ENCODE measurements at places on chromosomes 7 and 10. TPM values are rescaled to one million over a fixed set of nuclear protein-coding genes. Genes with fewer than 3 reads are reported as not detected.
A peak's percentile ranks its signal among the peaks of the same experiment; 100 is the strongest.

- H3K4me3 ChIP-seq, result no peak overlapping the region
- no peak for DNase-seq
- no peaks in the 10 kb centered on the region for H3K36me3 ChIP-seq
- H3K27ac ChIP-seq, result no peak overlapping the region
- H3K4me1 ChIP-seq, result no peaks in the 10 kb centered on the region
Observed at GRCh38 chr10:132460691-132461090, 63.7 kb downstream of the PWWP2B start.

DNA sequence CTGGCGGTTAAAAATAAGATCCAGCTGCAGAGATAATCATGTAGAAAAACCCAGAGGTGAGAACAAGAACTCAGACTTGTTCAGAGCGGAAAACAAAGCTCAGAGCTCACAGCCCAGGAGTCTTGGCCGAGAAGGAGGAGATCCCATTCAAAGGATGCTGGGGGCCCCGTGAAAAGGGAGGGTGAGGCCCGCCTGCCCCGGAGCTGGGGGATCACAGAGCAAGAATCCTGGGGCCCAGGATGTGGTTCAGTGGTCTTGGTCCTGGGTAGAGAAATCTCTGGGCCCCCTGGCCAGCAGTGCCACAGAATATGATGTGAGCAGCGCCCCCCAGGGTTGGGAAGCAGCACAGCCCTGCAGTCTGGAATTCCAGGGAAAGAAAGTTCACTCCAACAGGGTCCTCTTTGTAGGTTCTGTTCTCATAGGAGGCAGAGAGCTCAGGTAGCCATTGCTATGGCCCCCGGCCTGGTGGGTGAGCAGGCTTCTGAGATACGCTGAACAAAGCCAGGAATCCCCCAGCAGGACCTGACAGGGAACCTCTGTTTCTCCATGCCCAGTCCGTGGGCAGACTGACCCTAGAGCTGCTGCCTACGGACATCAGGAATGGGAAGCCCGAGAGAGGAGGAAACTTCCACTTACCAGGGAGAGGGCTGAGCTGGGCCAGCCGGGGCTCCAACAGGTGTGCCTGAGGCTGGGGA is 77.7 kb upstream of the GNA12 start:
- H3K27ac ChIP-seq, result peak overlapping the region; percentile 17
- no peak overlapping the region for H3K4me3 ChIP-seq
- H3K27me3 ChIP-seq, result peaks cover 8% of the 10 kb centered on the region
- no peaks in the 10 kb centered on the region for H3K4me1 ChIP-seq
- H3K36me3 ChIP-seq, result peaks cover 2% of the 10 kb centered on the region

GRCh38 chr7:133344275-133344674 is 91.4 kb downstream of the EXOC4 start:
- no peak overlapping the region for H3K4me3 ChIP-seq
- H3K4me1 ChIP-seq, result peaks cover 4% of the 10 kb centered on the region
- DNase-seq, result no peak
- H3K27me3 ChIP-seq, result no peaks in the 10 kb centered on the region
- H3K36me3 ChIP-seq, result peaks cover 19% of the 10 kb centered on the region

GRCh38 chr10:96122824-96123223 is 7.3 kb upstream of the ZNF518A start:
- DNase-seq, result no peak
- no peaks in the 10 kb centered on the region for H3K36me3 ChIP-seq
- no peak overlapping the region for H3K27ac ChIP-seq
- H3K27me3 ChIP-seq, result no peaks in the 10 kb centered on the region
- no peak overlapping the region for H3K4me3 ChIP-seq

The PURB gene
- 11.4 TPM for total RNA-seq

GRCh38 chr7:91940171-91940570 is 491 bp upstream of the AKAP9 start:
- peaks cover 8% of the 10 kb centered on the region for H3K27me3 ChIP-seq
- peak overlapping the region; percentile 94 for H3K4me3 ChIP-seq
- peak overlapping the region; percentile 97 for H3K27ac ChIP-seq
- peaks cover 3% of the 10 kb centered on the region for H3K36me3 ChIP-seq
- DNase-seq, result no peak
- peaks cover 10% of the 10 kb centered on the region for H3K4me1 ChIP-seq

GRCh38 chr7:71649812-71650211 is 517.9 kb downstream of the GALNT17 start:
- H3K27me3 ChIP-seq, result no peaks in the 10 kb centered on the region
- H3K4me3 ChIP-seq, result no peak overlapping the region
- peaks cover 12% of the 10 kb centered on the region for H3K36me3 ChIP-seq
- DNase-seq, result no peak
- no peak overlapping the region for H3K27ac ChIP-seq

DNA sequence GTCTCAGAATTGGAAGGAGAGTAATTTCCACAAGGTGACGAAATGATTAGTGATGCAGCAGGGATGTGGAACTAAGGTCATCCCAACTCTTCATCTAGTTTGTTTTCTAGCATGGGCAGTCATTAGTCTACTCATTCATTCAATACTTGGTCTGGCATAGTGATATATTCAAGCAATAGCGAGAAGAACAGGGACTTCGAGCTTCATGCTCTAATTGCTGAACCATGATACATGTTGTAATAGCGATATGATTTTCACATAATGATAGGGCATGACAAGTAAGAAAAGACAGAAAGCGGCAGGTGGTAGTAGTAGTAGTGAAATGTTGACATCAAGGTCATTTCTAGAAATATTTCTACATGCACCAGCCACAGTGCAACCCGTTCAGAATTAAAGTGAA is 652.1 kb downstream of the PHTF2 start:
- H3K36me3 ChIP-seq, result no peaks in the 10 kb centered on the region
- H3K4me1 ChIP-seq, result peaks cover 3% of the 10 kb centered on the region
- H3K27me3 ChIP-seq, result peaks cover 4% of the 10 kb centered on the region
- H3K4me3 ChIP-seq, result no peak overlapping the region
- no peak for DNase-seq

The STK17A gene
- 26.8 TPM for total RNA-seq

DNA sequence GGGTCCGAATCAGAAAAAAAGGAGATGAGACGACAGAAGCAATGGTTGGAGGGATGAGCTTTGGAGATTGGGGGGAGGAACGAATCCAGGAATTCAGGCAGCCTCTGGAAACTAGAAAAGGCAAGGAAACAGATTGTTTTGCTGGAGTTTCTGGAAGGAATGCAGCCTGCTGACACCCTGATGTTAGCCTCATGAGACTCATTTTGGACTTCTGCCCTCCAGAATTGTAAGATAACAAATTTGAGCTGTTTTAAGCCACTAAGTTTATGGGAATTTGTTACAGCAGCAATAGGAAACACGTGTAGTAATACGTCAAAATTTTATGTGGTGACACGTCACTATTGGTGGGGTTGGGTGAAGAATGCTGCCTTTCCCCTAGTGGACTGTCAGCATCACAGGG is 25.6 kb upstream of the NPS start:
- no peak overlapping the region for H3K4me3 ChIP-seq
- DNase-seq, result no peak
- peaks cover 2% of the 10 kb centered on the region for H3K4me1 ChIP-seq
- no peak overlapping the region for H3K27ac ChIP-seq

- peak overlapping the region; percentile 1 for H3K27ac ChIP-seq
- peak overlapping the region; percentile 84 for H3K4me3 ChIP-seq
- H3K27me3 ChIP-seq, result peaks cover 10% of the 10 kb centered on the region
- DNase-seq, result no peak
- H3K36me3 ChIP-seq, result peaks cover 6% of the 10 kb centered on the region
Observed at GRCh38 chr10:120458432-120458831, 1.4 kb downstream of the PLPP4 start.

GRCh38 chr7:84204655-84205054 is 10.1 kb upstream of the SEMA3A start:
- H3K27ac ChIP-seq, result no peak overlapping the region
- H3K4me3 ChIP-seq, result no peak overlapping the region
- no peaks in the 10 kb centered on the region for H3K36me3 ChIP-seq
- H3K4me1 ChIP-seq, result peaks cover 13% of the 10 kb centered on the region
- H3K27me3 ChIP-seq, result no peaks in the 10 kb centered on the region

All from glutamatergic neuron (in vitro differentiated cells).